T-helper 17 cell (primary cell): ENCODE measurements at places on chromosomes 6 and 20.
A peak's percentile ranks its signal among the peaks of the same experiment; 100 is the strongest.

DNA sequence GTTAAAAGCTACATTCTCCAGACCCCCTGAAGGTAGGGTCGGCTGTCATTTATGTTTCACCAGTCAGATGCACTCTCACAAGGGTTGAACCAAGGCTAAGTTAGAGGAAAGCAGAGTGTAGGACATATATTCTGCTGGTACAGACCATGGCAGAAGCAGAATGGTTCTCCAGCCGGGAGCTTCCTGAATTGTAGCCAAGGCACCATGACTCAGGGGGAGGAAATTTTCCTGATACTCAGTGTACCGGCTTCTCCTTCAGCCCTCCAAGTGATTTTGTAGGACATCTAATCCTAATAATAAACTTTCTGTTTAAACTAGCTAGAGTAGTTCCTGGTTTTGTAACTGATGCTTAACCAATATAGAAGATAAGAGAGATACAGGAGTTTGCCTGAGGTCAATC lies 14.2 kb upstream of the SLPI start:
- DNase-seq: no peak

DNA sequence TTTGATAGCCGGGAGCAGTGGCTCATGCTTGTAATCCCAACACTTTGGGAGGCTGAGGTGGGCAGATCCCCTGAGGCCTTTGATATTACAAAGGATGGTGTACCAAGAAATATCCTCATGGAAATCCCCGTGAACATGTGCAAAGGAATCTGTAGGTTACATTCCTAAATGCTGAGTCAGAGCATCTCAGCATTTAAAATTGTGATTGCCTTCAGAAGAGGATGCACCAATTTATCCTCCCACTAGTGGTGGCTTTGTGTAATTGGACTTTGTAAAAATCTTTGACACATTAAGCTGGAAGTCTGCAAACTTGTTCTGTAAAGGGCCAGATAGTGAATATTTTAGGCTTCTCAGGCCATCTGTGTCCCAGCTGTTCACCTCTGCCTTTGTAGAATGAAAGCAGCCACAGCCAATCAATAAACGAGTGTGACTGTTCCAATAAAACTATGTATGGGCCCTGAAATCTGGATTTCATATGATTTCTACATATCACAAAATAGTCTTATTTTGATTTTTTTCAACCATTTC lies 11.8 kb downstream of the TMEM14B start:
- no peak for DNase-seq

DNA sequence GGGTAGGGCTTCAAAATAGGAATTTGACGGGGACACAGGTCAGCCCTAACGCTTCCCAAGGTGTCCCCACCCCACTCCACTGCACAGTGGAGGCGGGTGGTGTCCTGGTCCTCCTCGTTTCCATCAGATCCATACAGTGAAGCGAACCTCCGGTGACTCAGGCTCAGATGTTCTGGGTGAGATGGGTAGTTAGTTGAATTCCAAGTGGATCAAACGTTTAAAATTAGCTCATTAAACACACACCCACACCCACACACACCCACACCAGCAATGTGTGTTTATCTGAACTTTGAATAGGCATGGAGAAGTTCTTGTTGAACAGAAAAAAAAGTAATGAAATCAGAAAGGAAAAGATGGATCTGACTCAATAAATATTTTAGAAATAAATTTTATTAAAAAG lies 58.9 kb downstream of the CDH4 start:
- no peak for DNase-seq

GRCh38 chr6:14658886-14659561 lies 541.5 kb downstream of the CD83 start:
- DNase-seq: no peak

DNA sequence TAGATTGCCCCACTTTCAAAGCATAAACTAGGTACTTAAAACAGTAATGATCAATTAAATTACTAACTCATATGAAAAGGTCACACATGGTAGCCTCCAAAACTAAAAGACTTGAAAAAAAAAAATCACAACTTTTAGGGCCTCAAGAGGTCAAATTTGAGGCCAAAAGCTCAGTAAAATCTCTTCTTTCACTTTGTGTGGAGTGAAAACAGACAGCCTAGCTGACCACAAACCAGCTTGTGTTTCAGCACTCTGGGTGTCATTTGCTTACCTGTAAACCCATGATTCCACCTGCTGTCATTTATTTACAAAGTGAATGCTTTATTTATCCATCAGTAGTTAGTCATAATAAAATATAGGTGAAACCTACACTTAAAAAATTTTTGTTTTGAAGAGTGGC lies 34.0 kb downstream of the GNAS start:
- DNase-seq: no peak

GRCh38 chr6:142443532-142443931 lies 141.7 kb downstream of the ADGRG6 start:
- DNase-seq: no peak

- no peak for DNase-seq
Measured at GRCh38 chr6:105210932-105211531, 31.2 kb upstream of the POPDC3 start.

- DNase-seq: no peak
Measured at GRCh38 chr6:84428300-84428907, 201.0 kb upstream of the CEP162 start.

DNA sequence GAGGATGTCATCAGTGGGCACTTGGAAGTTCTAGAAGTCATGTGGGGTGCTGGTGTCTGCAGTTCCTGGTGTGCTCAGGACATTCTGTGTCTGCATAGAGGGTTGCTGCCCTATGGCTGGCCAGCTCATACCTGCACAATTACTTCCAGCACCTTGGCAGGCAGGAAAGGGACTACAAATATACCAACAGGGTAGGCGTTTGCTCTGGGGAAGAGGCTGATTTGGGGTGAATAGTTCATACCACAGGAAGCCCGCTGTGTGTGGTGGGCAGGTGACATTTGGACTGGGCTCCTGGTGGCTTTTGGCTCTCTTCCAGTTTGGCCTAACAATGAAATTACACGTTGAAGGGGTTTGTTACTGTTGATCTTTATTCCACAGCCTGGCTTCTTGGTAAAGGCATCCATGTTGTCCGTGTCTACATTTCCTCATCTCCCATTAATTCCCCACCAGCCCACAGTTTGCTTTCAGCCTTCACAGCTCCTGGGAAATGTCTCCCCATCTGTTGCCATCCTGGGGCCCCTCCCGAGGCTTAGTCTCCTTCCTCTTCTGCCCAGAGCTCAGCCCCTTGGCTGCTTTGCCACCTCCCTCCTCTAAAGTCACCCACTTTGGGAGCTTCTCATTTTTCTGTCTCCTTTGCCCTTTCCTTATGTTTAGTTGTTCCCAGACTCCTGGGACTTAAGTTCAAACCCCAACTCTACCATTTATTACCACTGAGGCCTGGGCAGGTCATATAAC lies 88.1 kb downstream of the RSPH3 start:
- no peak for DNase-seq

GRCh38 chr6:1129131-1129530 lies 182.8 kb upstream of the FOXQ1 start:
- no peak for DNase-seq

DNA sequence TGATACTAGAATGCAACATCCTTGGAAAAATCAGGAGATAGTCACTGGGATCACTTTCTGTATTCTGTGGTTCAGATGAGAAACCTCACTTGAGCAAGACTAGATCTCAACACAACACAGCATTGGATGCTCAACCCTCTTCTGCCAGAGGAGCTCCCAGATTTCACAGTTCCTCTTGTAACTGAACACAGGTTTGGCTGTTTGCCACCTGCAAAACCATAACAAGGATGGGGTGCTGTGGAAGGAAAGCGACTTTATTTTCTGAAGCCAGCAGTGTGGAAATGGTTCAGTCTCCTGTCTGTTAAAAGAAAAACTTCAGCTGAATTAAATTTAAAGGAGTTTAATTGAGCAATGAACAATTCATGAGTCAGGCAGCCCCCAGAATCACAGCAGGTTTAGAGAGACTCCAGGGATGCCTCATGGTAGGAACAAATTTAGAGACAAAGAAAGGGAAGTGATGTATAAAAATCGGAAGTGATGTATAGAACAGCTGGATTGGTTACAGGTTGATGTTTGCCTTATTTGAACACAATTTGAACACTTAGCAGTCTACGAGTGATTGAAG lies 149.9 kb upstream of the UST start:
- no peak for DNase-seq

GRCh38 chr6:82781620-82782204 lies 283.9 kb downstream of the UBE3D start:
- DNase-seq: no peak

DNA sequence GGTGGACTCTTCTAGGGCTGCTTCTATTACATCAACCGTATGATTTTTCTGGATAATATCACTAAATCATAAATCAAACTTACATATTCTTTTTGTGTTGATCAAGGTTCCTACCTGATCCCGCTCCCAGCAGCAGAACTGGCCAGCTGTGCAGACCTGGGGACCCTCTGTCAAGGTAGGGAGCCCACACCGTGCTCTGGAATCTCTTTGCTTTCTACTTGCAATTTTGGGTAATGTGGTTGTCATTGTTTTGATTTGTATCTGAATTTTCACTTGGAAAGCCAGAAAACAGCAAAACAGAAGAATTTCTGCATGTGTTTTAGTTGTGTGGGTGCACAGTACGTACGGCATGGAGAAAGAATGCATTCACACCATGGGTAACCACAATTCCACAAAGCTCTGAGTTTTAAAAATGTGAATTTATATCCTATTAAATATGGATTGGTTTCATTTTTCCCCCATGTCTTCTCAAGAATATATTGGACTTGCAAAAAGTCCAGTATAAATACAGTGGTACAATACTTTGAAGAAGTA lies 80.1 kb downstream of the ADGRG6 start:
- DNase-seq: no peak

- DNase-seq: no peak
Measured at GRCh38 chr6:136445063-136445462, 105.2 kb downstream of the MAP7 start.

DNA sequence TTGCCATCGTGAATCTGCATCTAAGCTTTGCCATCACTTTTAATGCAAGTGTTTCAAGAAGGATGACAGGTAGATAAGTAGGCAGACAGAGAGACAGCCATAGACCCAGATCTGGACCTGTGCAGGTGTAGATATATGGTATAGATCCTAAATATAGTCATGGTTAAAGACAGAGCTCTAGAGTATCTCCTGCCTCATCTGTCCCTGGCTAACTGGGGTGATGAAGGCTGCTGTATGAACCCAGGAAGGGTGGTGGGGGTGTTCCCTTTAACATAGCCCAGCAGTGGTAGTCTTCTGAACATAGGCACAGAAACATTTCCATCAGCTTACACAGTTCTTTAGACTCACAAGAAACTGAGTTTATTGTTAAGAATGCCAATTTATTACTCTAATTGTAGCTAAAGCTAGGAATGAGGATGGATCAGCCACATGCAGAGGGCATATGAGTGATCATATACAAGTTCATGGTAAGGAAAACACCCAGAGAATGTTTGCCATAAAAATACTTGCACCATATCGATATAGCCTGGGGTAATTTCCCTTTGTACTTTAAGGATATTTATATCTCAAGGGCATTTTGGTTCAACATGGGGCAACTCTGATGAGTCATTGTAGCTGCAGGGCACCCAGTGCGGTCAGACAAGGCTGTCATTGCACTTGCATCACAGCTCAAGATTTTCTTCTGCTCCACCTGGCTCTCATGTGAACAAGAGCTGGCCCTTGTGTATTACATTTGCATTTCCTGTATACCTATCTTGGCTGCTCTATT lies 587.2 kb downstream of the EPM2A start:
- no peak for DNase-seq

GRCh38 chr20:10637563-10637962 lies 36.2 kb downstream of the JAG1 start:
- no peak for DNase-seq

- no peak for DNase-seq
Measured at GRCh38 chr20:48106428-48106827, 321.1 kb upstream of the SULF2 start.

- no peak for DNase-seq
Measured at GRCh38 chr6:26179675-26180074, 92.4 kb downstream of the HFE start.

DNA sequence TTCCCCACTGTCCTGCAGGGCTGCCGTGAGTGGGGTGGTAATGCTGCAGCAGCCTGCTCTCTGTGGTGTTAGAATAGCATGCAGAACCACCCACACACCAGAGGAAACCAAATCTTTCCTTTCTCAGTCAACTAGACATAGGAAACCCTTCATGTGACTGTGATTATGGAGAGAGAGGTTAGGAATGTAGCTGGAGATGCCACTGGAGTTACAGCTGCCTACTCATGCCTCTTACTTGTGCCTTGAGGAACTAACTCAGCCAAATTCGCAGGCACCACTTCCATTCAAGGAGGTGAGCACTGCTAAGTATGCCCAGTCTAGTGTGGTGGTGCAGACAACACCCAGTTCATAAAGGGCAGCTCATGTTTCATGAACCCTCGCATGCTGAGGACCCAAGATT lies 27.4 kb downstream of the MUC22 start:
- DNase-seq: no peak

DNA sequence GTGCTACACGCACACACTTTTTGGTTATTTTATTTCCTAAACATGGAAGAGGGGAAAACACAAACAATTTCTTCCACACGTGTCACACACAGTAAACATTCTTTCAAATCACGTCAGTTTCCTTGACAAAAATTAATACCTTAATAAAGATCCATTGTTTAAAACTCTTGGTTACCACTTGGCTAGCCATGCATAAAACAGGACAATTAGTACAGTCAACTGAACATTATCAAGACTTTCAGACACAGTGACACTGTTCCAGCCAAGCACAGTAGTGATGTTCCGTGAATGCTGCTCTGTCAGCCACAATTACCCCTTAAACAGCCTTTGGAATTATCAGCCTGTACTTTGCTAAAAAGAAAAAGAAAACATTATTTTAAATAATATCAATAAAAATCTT lies 50.8 kb downstream of the GMDS start:
- no peak for DNase-seq

GRCh38 chr20:51884561-51884960 lies 82.2 kb upstream of the SALL4 start:
- DNase-seq: no peak

GRCh38 chr20:58389324-58389967 lies 417 bp downstream of the VAPB start:
- peak; percentile 47 for DNase-seq

DNA sequence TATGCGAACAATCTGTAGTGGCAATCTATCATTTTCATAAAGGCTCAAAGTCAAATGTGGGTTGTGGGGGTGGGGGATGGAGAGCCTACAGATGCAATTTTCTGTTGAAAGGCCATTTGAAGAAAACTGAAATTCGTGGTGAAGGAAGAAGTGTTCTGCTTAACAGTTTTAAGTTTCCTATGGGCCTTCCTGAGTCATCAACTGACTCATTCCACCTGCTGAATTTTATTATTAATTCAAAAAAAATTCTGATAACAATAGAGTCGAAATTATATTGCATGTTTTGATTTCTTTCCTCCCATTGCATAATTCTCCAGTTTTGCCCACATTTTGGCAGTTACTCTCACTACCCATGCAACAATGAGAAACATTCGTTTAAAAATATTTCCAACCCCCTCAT lies 622.3 kb upstream of the ARID1B start:
- no peak for DNase-seq
